Calu3 (cell line): ENCODE measurements at places on chromosomes 1 and 21.

GRCh38 chr1:72827278-72827677 is 544.9 kb upstream of the NEGR1 start:
- DNase-seq, result no peak

- no peak for DNase-seq
These were observed 98.8 kb downstream of the FOXD2 start for GRCh38 chr1:47536646-47537118.

DNA sequence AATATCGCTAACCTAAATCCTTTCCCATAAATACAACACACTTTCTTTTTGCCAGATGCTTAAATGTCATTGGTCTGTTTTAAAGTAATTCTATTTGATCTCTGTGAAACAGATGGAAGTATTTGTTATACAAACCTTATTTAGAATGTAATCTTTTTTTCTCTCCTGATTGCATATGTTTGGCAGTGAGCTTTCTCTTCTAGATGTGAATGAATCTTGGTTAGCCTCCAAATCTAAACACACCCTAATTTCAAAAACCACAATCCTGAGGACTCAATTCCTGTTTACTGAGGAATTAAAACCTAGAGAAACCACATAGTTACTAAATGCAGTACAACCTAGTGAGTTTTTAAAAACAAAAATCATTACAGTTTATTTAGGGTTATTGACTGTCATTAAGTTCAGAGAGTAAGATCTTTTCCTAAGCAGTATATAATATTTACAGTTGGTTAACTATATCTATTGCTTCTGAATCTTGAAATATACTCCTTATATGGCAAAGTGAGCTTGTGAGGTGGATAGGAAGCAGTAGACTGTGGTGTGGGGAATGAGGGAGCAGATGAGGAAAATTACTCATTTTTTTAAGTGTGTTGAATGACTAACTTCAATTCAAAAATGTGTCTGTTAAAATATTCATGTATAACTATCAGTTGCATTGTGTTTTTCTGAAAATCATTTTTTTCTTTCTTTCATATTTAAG is 218.7 kb downstream of the FMN2 start:
- DNase-seq, result no peak

GRCh38 chr1:19066248-19066873 is 109.9 kb upstream of the IFFO2 start:
- DNase-seq, result no peak

GRCh38 chr1:229454056-229454455 is 20.2 kb upstream of the ACTA1 start:
- DNase-seq, result no peak

DNA sequence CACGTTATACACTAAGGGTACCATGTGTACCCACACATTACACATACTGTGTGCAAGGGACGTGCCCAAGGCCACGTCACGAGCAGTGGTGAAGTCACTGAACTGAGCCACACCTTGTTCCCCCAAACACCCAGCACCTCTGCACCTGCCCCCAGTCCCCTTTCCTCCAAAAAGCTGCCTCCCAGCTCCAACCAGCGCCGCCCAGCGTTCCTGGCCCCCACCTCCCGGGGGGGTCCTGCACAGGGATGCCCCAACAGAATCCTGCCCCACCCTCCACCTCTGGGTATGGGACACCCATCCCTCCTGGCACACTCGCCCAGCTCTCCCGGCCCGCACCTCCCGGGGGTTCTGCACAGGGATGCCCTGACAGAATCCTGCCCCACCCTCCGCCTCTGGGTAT is 54.1 kb downstream of the CHD5 start:
- no peak for DNase-seq

DNA sequence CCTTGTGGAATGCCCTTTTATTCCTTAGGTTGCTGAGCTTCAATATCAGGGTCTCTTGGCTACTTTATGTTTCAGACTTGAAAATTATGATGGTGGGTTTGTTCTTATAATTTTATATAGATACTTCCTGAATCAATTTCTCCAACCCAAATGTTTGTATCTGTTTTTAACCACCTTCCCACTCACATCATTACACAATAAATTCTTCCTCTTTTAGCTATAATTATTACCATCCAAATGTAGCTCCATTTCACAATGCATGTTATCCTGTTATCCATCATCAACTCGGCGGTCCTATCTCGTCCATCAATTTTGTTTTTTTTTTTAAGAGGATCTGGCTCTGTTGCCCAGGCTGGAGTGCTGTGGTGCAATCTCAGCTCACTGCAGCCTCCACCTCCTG is 357.6 kb upstream of the ZP4 start:
- no peak for DNase-seq

DNA sequence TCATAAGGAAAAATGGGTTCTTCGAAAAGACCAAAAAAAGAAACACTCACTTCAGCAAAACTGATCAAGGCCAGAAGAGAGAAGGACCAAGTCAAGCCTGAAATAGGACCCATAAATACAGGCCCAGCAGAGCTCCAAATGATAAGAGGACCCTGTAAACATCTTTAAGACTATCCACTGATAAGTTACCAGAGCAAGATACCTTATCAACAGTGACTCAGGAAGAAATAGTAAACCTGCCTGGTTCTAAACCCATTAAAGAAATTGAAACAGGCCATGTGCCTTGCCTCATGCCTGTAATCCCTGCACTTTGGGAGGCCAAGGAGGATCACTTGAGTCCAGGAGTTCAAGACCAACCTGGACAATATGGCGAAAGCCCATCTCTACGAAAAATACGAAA is 81.8 kb upstream of the ERRFI1 start:
- DNase-seq, result no peak

GRCh38 chr21:42558846-42559245 is 45.2 kb downstream of the SLC37A1 start:
- no peak for DNase-seq

DNA sequence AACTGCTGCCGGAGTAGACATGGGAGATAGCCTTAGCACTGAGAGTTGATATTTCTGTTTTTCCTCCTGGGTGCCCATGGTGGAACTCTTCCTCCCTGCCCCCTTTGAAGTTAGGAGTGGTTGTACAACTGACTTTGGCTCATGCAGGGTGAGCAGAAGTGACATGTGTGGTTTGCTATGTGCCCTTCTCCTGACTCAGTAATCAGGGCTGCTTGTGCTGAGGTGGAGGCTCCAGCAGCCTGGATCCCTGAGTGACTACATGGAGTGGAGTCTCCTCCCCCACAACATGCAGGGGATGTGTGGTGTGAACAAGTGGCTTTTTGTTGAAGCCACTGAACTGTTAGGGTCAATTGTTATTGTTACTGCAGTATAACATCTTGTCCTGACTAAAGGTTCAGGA is 261.6 kb downstream of the CAMTA1 start:
- no peak for DNase-seq

GRCh38 chr1:210764536-210764935 is 369.4 kb downstream of the KCNH1 start:
- no peak for DNase-seq

- no peak for DNase-seq
These were observed 43.6 kb downstream of the FAAH start for GRCh38 chr1:46437723-46438122.
